ENCODE measurements at places on chromosomes 6 and 20.

DNA sequence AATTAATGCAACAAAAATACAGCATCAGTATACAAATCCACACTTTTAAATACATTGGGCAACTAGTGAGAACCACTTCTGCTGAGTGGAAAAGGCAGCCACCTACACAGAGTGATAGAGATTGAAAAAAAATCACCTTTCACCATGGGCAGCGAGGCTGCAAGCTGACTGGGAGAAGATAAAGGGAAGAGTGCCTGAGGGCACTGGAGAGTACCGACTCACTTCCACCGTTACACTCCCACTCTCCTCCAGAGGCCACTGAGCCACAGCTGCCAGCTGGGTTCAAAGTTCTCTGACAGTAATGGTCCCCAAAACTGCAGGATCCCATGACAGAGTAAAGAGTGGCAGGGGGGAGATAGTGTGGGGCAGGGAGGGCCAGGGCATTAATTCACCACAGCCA is 24.1 kb downstream of the PXT1 start:
- no peak for DNase-seq

DNA sequence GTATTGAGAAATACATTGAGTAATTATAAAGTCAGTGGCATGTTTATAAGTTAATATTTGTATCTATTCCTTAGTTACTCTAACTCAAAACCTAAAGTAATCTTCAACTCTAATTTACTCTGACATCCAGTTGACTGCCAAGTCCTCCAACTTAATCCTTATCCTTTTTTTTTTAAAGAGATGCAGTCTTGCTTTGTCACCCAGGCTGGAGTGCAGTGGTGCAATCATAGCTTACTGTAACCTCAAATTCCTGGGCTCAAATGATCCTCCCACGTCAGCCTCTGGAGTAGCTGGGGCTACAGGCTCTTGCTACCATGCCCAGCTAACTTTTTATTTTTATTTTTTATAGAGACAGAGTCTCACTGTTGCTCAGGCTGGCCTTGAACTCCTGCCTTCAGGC is 24.4 kb downstream of the PTPN1 start:
- no peak for DNase-seq

GRCh38 chr20:22795871-22796270 is 211.5 kb upstream of the FOXA2 start:
- DNase-seq = no peak

DNA sequence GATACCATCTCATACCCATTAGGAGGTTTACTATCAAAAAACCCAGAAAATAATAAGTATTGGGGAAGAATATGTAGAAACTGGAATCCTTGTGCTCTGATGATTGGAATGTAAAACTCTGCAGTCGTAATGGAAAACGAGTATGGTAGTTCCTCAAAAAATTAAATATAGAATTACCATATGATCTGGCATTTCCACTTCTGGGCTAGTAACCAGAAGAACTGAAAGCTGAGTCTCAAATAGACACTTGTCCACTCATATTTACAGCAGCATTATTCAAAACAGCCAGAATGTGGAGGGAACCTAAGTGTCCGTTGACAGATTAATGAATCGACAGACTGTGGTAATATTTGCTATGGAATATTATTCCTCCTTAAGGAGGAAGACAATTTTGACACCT is 44.3 kb downstream of the FOXC1 start:
- DNase-seq = no peak

- peak; percentile 14 for DNase-seq
These were observed 797 bp downstream of the SMIM13 start for GRCh38 chr6:11094411-11094851.

- DNase-seq = no peak
These were observed 20.1 kb upstream of the TCP11 start for GRCh38 chr6:35161266-35161665.

DNA sequence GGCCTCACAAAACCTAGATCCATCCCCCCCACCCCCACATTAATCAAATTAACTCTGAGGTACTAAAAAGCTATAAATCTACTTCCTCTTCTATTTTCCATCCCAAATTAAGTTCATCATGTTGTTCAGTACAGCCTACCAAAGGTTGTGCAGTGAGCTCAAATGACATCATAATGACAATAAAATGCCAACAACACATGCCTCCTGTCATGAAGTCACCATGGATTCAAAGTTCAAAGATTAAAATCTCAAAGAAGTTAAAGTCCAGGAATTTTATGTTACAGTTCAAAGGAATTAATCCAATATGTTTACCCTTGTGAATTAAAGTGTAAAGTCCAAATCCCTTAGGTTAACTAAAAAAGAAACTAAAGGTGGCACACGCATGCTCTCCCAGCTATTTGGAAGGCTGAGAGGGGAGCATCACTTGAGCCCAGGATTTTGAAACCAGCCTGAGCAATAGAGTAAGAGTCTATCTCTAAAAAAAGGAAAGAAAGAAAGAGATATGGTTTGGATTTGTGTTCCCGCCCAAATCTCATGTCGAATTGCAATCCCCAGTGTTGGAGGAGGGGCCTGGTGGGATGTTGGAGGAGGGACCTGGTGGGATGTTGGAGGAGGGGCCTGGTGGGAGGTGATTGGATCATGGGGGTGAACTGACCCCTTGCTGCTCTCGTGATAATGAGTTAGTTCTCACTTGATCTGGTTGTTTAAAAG is 25.7 kb upstream of the SIRT5 start:
- DNase-seq = no peak

GRCh38 chr6:48670546-48670945 is 559.5 kb upstream of the PTCHD4 start:
- DNase-seq = no peak

GRCh38 chr6:86973088-86973487 is 35.8 kb downstream of the HTR1E start:
- DNase-seq = no peak

DNA sequence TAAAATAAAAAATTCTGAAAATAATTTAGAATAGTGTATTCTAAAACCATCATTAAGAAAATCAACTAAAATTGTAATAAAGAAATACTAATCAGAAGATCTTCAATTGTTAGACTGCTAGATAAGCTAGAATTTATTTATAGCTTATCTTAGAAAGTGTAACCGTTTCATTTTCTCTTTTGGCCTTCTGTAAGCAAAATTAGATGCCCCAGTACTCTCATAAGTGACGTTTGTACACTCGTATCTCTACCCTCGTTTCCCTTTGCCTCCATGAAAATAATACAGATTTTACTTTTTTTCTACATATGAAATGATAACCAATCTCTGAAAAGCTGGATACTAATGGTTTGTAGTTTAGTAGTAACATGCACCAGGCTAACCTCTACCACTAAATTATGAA is 19.8 kb downstream of the DSE start:
- DNase-seq = no peak

DNA sequence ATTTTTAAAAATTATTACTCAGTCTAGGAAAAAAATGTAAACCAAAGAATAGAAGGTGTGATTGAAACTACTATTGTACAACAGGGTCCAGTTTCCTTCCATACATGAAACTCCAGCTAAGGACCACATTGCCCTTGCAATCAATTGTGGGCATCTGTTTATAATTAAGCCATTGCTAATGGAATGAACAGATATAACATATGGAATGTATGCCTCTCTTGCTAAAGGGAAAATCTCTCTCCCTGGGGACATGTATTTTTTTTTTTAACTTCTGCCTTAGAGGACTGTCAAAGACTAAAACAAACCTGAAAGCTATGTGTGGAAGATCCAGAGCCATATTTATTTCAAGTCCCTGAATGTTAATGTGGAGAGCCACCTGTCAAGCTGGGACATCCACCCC is 336.8 kb upstream of the MANEA start:
- no peak for DNase-seq

DNA sequence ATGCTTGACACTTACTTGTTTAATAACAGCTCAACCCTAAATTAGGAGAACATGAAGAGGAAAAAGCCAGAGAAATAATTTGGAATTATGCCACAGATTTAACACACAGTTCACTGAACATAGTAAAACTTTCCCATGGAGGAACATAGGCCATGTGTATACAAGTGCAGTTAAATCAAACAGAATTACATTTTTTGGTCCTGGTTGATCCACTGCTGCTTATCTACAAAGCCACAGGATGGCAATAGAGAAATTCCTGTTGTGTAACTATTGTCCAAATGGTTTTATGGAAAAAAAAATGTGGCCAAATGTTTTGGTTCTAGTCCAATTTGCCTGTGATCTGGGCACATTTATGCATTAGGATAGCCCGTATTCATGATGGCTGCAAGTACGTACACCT is 136.8 kb downstream of the ALDH8A1 start:
- peak; percentile 69 for DNase-seq

GRCh38 chr6:30340589-30341054 is 4.3 kb upstream of the RPP21 start:
- no peak for DNase-seq

DNA sequence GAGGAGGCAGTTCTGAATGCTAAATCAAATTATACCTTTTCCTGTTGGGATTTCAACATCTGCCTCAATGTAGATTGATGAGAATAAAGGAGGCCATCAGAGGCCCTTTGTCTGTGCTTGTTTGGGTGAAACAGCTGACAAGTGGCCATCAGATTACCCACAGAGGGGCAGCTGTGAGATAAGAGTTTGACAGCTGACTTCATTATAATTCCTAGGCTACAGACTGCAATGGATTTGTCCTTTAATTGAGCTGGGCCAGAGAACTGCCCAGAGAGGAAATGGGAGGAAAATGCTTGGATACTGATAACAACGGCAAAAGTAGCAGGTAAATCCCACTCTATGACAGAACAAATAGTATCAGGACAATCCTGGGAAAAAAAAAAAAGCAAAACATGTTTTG is 649.4 kb downstream of the HDGFL1 start:
- no peak for DNase-seq

DNA sequence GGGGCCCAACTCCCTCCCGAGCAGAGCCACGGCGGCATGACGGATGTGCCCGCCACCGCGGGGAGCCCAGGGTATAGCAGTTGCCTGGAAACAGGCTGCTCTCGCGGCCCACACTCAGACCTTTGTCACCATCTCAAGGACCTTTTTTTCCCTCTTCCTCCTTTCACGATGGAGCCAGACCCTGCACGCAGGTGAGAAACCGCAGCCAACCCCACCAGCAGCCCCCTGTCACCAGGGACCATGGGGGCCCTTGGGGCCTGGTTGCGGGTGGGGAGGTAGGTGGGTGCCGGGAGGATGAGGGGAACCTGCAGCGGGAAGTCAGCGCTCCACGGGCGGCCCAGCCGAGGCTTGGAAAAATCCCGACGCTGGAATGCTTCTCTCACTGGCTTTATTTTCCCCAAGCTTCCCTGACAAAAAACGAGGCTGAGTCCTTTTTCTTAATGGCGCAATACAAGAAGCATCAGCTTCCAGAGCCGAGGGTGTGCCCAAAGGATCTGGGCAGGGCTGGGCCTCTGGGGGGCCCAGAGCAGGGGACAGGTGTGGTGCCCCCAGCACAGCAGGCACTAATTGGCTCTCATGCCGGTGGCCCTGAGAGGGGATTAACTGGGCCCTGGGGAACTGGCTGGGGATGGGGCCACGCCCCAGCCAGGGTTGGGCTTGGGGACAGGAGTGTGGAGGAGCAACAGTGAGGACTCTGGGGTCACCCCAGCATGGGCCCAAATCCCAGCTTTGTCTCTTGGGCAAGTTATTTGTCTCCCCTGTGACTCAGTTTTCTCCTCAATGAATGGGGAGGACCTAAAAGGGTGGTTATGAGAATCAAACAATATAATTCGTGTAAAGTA is 23.9 kb downstream of the NOL4L start:
- DNase-seq = peak; percentile 85

Measured in DMS79 treated with DMSO at 0.1 percent for 48 hours (cell line).